Liver (tissue), 10 donors: ENCODE measurements at places on chromosomes 2 and 18. TPM values are rescaled to one million over a fixed set of nuclear protein-coding genes. Genes with fewer than 3 reads are reported as not detected.

Gene DSG1
- 0.61 TPM for total RNA-seq

Gene PFN4
- not detected for total RNA-seq

Gene CROCC2
- under 0.01 TPM for total RNA-seq

- H3K4me3 ChIP-seq: no peak overlapping the region
- no peaks in the 10 kb centered on the region for H3K4me1 ChIP-seq
- DNase-seq: no peak
- no peak overlapping the region for H3K27ac ChIP-seq
These were observed 1560.6 kb upstream of the SLC39A10 start for GRCh38 chr2:194096402-194096801.

DNA sequence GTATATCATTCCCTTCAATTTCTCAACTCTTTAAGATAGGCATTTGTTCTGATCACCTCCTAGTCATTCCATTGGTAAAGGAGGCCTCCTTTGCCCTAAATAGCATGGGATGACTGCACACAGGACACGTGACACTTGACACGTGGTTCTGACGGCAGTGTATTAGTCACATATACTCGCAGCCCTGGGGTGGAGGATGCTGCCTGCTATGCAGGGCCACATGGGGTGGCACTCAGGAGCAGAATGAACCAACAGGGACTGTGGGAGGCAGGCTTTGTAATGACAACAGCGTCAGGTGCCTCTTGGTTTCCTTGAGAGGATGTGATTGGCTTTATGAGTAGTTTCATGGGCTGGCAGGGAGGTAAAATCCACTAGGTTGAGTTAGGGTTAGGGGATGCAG lies 9.3 kb upstream of the KCNS3 start:
- H3K27ac ChIP-seq: no peak overlapping the region
- no peaks in the 10 kb centered on the region for H3K27me3 ChIP-seq
- no peak for DNase-seq
- no peaks in the 10 kb centered on the region for H3K4me1 ChIP-seq
- H3K36me3 ChIP-seq: no peaks in the 10 kb centered on the region
- no peak overlapping the region for H3K4me3 ChIP-seq

- H3K4me3 ChIP-seq: no peak overlapping the region
- H3K27me3 ChIP-seq: no peaks in the 10 kb centered on the region
- no peak for DNase-seq
- no peaks in the 10 kb centered on the region for H3K36me3 ChIP-seq
- H3K27ac ChIP-seq: no peak overlapping the region
- H3K4me1 ChIP-seq: no peaks in the 10 kb centered on the region
These were observed 139.9 kb downstream of the SH3RF3 start for GRCh38 chr2:109268916-109269315.

DNA sequence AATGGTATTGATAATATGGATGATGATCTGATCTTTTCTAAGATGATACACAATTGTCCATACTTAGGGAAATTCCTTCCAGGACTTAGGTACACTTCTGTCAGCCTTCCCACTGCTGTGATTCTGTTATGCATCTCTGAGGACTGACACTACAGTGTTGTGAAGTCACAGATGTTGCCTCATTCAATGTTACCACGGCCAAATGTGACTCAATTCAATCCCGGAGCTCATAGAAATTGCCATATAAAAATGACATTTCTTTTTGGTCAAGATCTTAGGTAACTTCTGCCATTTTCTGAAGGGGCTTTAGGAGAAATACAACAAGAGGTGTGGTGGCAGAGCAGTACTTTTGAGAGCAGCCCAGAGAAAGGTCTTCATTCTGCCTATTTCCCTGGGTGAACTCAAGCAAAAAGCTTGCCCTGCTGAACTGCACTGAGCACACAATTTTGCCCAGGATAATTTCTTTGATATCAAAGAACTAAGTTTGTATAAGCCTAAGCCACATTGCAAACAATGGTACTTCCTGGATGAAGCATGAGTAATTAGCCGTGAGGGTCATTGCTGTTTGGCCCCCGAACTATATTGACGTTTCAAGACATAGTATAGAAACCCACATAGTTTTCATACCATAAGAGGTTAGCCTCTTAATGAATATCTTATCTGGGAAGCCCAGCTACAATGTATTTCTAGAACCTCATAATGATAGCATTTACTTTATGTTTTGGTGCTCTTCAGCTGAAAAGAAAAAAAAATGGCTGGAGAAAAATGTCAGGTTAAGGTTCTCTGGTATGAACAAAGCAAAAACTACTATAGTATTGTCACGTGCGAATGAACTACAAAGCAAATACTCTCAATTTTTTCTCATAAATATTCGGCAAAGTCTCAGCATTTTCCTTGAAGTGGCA lies 437.4 kb downstream of the MEIS1 start:
- no peak overlapping the region for H3K27ac ChIP-seq
- no peak for DNase-seq
- no peaks in the 10 kb centered on the region for H3K27me3 ChIP-seq
- H3K4me3 ChIP-seq: no peak overlapping the region

DNA sequence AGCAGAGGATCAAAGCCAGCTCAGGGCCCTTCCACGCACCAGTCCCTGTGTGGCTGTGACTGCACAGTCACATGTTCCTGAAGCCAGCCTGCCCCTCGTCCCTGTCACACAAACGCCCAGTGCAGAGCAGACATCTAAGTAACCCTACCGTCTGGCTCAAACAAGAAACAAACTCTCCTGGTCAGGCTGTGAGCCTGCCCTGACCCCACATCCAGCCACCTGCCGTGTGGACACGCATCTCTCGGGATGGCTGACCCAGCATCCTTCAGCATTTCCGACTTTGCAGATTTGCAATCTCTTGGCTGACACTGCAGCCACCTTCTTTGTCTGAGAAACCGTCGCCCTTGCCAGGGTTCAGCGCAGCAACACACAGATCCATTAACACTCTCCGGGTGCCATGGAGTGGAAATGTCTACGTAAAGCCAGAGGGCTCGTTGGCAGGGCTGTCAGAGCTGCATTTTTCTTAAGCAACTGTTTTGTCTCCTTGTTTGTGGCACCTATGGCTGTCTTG lies 82.3 kb upstream of the ASAP2 start:
- H3K27me3 ChIP-seq: no peaks in the 10 kb centered on the region
- no peak overlapping the region for H3K27ac ChIP-seq
- H3K4me1 ChIP-seq: no peaks in the 10 kb centered on the region
- no peak for DNase-seq

DNA sequence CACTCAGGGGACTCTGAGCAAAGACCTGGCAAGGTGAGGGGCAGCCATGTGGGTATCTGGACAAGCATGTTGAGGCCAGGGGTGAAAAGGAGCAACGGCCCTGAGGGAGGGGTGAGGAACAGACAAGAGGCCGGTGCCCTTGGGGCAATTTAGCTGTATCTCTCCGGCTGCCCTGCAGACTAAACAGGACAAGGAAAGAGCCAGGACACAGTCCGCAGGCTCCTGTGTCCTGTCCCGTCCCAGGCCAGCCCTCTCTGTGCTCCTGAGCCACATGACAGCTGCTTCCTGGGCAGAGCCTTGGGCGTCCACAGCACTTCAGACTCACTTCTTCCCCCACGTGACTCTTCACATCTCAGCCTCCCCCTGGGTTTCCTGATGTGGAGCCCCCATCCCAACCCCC lies 206.1 kb downstream of the KLHL29 start:
- H3K36me3 ChIP-seq: no peaks in the 10 kb centered on the region
- DNase-seq: no peak
- no peak overlapping the region for H3K27ac ChIP-seq
- no peaks in the 10 kb centered on the region for H3K27me3 ChIP-seq

DNA sequence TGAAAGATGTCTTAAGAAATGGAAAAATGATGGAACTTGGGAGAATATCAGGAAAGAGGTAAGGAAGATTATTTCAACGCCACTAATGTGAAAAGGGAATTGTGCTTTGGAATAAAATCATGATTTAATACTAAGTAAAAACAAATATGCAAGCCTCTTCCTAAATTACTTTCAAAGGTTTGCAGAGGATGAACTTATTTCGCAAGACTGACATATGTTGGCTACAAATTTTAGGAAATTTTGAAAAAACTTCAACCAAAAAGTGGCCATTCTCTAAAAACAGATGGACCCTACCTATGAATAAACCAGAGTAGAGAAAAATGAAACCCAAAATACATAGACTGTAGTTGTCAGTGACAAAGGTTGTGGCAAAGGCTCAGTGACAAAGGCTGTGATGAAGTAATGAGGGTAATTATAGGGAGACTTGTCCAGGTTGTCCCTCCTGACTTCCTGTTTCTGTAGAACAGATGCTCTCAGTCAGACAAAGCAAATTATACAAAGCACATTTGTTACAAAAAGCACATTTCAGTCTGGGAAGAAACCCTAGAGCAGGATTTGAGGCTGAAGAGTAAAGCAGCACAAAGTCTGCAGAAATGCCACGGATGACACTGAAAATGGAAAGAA lies 39.5 kb downstream of the SFT2D3 start:
- no peak overlapping the region for H3K27ac ChIP-seq
- H3K36me3 ChIP-seq: peaks cover 10% of the 10 kb centered on the region
- H3K4me3 ChIP-seq: no peak overlapping the region

GRCh38 chr2:169828141-169828811 lies 1.0 kb downstream of the UBR3 start:
- H3K27me3 ChIP-seq: no peaks in the 10 kb centered on the region
- peak overlapping the region; percentile 87 for H3K27ac ChIP-seq
- H3K4me1 ChIP-seq: peaks cover 28% of the 10 kb centered on the region
- DNase-seq: peak; percentile 56
- peak overlapping the region; percentile 93 for H3K4me3 ChIP-seq

GRCh38 chr2:103138123-103138901 lies 376.5 kb downstream of the TMEM182 start:
- no peaks in the 10 kb centered on the region for H3K4me1 ChIP-seq
- no peaks in the 10 kb centered on the region for H3K27me3 ChIP-seq
- H3K27ac ChIP-seq: no peak overlapping the region

DNA sequence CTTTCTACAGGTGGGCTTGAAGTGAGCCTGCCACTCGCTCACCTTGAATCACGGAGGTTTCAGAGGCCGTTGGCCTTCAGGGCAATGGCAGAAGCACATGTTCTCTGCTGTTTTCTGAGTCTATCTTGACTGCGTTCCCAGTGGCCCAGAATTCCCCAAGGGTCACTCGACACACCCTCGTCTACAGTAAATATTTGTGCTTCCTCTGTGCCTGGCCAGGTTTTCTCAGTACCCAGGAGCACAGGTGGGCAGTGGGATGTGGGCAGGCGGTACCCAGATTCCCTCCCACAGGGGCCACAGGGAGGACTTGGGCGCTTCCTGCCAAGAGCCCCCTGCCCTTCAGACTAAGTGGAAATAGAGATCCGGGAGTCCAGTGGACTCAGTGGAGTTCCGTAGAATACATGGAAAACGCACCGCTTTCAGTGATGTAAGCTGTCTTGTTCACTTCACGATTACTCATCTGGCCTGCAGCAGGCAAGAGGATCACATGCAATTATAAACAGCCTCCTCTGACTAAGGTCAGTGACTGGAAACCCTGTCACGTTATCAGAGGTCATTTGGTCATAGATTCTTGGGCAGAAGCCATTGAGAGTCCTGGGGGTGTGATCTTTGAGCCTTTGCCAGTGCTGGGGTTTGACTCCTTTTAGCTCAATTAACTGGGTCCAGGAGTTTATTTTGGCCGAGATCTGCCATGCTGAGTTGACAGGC lies 179.8 kb downstream of the NEDD4L start:
- H3K4me3 ChIP-seq: no peak overlapping the region
- H3K27me3 ChIP-seq: no peaks in the 10 kb centered on the region
- peak; percentile 52 for DNase-seq
- no peaks in the 10 kb centered on the region for H3K36me3 ChIP-seq
- peak overlapping the region; percentile 98 for H3K27ac ChIP-seq
- H3K4me1 ChIP-seq: peaks cover 14% of the 10 kb centered on the region

DNA sequence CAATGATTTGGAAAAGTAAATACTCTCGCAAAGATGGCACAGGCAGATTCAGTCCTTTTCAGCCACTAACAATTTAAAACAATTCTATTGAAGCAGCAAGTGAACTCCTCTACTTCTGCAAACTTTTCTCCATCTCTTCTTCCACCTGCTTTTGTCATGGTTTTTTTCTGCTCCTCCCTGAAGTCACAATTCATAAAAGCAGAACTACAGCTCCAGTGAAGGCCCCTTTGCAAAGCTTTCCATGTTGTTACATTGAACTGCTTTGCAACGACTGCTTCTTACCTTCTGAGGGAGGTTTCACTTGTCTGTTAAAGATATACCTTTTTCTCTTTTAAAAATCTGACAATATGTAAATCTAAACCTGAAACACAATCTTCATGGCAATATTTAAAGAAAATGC lies 3.7 kb upstream of the SERTAD2 start:
- H3K36me3 ChIP-seq: no peaks in the 10 kb centered on the region
- H3K27ac ChIP-seq: no peak overlapping the region
- H3K4me1 ChIP-seq: peaks cover 6% of the 10 kb centered on the region
- H3K27me3 ChIP-seq: no peaks in the 10 kb centered on the region

DNA sequence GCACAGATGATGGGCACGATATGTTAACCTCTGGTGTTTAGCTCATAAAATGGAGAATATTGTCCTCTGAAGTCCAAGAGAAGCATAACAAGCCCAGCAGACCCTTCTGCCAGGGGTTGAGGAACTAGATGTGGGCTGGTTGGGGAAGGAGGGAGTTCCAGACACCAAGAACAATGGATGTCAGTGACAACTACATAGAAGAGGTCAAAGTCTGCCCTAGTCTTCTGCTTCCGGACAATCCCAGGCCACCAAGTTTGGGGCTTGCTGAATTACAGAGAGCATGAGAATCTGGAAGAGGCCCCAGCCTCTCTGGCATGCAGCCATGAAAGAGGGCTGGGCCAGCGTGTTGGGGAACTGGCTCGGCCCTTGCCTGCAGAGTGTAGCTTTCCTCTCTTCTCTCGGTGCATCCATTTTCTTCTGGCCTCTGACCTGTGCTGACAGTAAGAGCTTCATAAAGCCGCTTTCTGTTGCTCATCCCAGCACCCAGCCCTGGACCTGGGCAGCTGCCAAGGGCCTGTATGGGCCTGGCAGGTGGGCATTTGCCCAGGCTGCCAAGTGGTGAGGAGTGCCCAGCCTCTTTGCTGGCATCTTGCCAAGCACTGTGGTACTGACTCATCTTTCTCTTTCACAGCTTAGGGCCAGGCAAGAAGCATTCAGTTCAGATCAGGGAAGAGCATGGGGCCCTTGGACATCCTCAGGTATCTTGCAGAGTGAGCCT lies 14.6 kb upstream of the LAPTM4A start:
- no peak overlapping the region for H3K27ac ChIP-seq
- no peaks in the 10 kb centered on the region for H3K27me3 ChIP-seq
- DNase-seq: no peak
